Breast epithelium (tissue), 4 donors: ENCODE measurements at places on chromosomes 12 and 14. TPM values are rescaled to one million over a fixed set of nuclear protein-coding genes. Genes with fewer than 3 reads are reported as not detected.

DNA sequence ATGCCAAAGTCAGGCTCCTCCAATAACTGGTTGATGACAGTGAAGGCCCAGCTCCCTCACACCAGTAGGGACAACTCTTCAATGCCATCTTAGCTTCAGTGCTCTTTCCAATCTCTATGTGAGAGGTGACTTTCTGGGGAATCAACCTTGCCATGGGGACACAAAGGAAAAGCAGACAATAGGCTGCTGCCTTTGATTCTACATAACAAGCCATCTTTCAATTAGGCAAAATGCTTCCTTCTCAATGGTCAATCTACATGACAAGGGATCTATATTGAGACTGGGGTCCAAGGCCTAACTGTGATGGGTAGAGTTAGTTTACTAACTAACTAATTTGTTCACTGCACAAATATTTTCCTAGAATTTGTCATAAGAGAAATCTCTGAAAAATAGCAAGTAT, 1417.5 kb upstream of the SEL1L start:
- H3K4me1 ChIP-seq, result no peaks in the 10 kb centered on the region
- DNase-seq, result no peak
- no peaks in the 10 kb centered on the region for H3K27me3 ChIP-seq
- no peak overlapping the region for H3K4me3 ChIP-seq
- no peak overlapping the region for H3K27ac ChIP-seq
- H3K36me3 ChIP-seq, result no peaks in the 10 kb centered on the region

KRT75 gene
- not detected for total RNA-seq

GRCh38 chr12:57105011-57105753, 6.0 kb downstream of the STAT6 start:
- no peak overlapping the region for H3K4me3 ChIP-seq
- DNase-seq, result no peak
- no peaks in the 10 kb centered on the region for H3K4me1 ChIP-seq
- H3K27ac ChIP-seq, result no peak overlapping the region
- H3K27me3 ChIP-seq, result no peaks in the 10 kb centered on the region

P2RX7 gene
- 3.9 TPM for total RNA-seq

- no peak for DNase-seq
- H3K27me3 ChIP-seq, result no peaks in the 10 kb centered on the region
- no peak overlapping the region for H3K4me3 ChIP-seq
- no peak overlapping the region for H3K27ac ChIP-seq
- H3K4me1 ChIP-seq, result no peaks in the 10 kb centered on the region
These were observed 129.7 kb upstream of the GRIP1 start for GRCh38 chr12:66808606-66809005.
